ENCODE measurements at places on chromosomes 1 and 21.
A peak's percentile ranks its signal among the peaks of the same experiment; 100 is the strongest.

- no peak for DNase-seq
Measured at GRCh38 chr1:218783916-218784315, 389.8 kb upstream of the LYPLAL1 start.

- DNase-seq, result no peak
Measured at GRCh38 chr1:185267301-185267700, 49.7 kb downstream of the IVNS1ABP start.

DNA sequence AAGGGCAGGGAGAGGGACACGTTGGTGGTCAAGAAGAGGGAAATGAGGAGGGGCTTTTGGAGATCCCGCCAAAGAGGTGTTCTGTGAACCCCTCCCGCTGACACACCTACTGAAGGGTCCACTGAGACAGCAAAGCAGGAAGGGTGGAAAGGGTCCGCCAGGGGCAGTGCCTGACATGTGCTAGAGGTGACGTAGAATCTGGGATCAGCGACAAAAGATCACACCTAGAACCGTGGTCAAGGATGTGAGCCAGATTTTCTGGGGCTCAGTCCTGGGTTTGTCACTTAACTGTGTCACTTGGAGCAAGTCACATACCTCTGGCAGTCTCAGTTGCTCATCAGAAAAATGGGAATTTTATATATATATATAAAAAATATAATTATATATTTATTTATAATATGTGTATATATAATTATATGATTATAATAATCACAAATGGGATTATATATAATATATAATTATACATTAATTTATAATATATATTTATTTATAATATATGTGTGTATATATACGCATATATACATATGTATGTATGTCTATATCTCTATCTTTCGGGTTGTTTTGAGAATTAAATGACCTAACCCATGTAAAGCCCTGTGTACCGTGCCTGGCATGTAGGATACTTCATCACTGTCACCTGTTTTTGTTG lies 35.0 kb upstream of the ATP5PO start:
- no peak for DNase-seq

- no peak for DNase-seq
Measured at GRCh38 chr1:194161591-194161990, 975.2 kb upstream of the B3GALT2 start.

GRCh38 chr21:19031953-19032352 lies 628.4 kb upstream of the TMPRSS15 start:
- DNase-seq, result no peak

DNA sequence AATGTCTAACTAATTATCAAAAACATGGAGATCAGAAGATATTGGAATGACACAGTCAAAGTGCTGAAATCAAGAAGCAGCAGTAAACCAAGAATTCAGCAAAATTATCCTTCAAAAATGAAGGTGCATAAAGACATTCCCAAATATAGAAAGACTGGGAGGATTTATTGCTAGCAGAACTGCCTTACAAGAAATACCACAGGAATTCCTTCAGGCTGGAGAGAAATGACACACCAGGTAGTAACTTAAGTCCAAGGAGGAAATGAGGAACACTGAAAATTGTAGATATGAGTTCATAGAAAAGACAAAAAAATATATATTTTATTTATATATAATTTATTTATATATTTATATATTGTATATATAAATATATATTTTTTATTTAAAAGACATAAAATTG lies 217.2 kb downstream of the RPS6KC1 start:
- no peak for DNase-seq

DNA sequence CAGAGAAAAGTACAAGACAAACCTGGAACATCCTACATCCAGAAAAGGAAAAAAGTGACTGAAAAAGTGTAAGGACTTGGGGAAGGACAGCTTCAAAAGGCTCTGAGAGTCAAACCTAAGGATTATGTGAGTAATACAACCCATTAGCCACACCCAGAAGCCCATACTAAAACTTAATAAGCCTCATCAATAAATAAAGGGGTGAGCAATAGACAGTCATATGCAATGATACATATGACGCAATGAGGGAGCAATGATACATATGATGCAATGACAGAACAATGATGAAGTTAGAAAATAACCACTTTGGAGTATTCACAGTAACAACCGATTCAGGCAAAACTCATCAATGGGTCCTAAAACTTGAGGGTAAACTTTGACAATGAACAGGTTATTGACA lies 50.1 kb downstream of the BRWD1 start:
- DNase-seq, result no peak

GRCh38 chr1:24705260-24706073 lies 39.8 kb upstream of the CLIC4 start:
- peak; percentile 94 for DNase-seq

DNA sequence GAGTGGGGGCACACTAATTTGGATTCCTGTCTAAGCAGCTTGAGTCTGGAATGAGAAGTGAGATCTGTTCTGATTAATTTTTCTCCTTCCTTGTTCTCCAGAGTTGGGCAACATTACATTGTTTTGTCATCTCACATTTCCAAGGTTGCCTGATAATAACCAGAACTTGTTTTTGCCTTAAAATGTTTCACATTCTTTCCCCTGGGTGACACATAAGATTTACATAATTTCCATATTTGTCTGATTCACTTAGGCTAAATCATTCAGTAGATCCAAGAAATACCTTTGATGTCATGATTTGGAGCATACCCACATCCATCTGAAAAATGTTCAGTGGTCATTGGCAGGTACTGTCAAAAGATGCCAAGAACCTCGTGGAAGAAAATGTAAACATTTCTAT lies 60.3 kb downstream of the XCL2 start:
- no peak for DNase-seq

- no peak for DNase-seq
Measured at GRCh38 chr1:205370780-205371179, 14.1 kb upstream of the KLHDC8A start.

DNA sequence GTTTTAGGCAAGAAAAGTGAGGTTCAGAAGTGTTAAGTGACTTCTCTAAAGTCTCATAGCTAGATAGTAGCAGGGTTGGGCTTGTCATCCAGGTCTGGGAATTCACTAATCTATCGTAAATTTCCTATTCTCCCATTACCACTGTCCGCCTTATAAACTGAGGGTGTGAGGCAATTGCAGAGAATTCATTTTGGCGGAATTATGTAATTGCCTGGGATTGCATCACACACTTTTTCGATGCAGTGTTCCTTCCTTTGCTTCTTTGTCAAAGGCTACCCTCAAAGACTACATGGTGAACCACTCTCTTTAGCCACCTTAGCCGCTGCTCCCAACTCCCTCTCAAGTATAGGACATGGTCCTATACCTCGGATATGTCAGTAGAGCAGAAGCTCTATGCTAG lies 19.1 kb downstream of the SELP start:
- no peak for DNase-seq

- DNase-seq, result no peak
Measured at GRCh38 chr1:96714881-96715280, 6.7 kb upstream of the PTBP2 start.
